ENCODE measurements at places on chromosomes 4 and X.

GRCh38 chr4:3421470-3421869, 20.3 kb upstream of the HGFAC start:
- no peak for DNase-seq

- DNase-seq, result no peak
Measured at GRCh38 chrX:72309297-72310071, 3.8 kb upstream of the CITED1 start.

DNA sequence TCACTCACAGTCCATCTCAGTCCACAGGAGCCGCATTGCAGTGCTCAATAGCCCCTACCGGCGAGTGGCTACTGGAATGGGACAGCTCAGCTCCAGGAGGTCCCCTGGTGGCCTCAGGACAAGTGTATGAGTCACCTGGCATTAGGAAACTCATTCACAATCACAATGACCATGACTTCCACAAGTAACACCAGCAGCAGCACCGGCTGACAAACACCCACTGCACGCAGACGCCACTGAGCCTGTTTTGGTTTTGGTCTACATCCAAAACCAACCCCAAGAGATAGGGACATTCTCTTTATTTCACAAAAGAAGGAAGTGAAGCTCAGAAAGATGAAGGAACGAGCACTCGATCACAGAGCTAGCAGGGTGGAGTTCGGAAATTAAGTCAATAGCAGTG, 8.1 kb downstream of the JAKMIP1 start:
- no peak for DNase-seq

DNA sequence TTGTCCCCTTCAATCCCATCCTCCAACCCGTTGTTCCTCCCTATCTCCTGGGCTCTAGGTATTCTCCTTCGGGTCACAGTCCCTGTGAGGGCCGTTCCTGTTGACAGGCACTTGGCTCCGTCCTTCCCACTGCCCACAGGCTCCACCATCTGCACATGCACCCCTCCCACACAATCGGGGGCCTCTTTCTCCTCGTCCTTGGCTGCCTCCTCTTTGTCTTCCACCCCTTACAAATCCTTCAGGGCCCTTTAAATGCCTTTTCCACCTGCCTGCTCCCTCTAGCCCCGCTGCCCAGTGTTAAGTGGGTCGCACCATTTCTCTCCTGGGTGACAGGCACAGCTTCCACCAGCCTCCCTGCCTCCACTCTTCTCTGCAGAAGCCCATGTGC, 2.7 kb upstream of the AVPR2 start:
- DNase-seq, result no peak

DNA sequence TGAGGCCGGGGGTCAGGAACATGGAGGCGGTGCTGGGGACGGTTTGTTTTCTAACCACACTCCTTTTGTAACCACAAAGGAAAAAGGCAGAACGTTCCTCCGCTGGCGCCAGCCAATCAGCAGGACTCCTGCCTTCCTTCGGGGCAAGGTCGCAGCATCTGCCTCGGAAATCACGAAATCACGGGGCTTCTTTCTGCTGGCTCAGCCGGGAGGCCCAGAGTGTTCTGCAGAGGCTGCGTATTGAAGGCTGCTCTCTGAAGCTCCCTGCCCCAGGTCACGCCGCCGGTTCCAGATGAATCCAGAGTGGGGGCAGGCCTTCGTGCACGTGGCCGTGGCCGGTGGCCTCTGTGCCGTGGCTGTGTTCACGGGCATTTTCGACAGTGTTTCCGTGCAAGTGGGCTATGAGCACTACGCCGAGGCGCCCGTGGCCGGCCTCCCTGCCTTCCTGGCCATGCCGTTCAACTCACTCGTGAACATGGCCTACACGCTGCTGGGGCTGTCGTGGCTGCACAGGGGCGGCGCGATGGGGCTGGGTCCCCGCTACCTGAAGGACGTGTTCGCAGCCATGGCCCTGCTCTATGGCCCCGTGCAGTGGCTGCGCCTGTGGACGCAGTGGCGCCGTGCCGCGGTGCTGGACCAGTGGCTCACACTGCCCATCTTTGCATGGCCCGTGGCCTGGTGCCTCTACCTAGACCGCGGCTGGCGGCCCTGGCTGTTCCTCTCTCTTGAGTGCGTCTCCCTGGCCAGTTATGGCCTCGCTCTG, 9.4 kb downstream of the TMEM187 start:
- DNase-seq, result peak; percentile 72

DNA sequence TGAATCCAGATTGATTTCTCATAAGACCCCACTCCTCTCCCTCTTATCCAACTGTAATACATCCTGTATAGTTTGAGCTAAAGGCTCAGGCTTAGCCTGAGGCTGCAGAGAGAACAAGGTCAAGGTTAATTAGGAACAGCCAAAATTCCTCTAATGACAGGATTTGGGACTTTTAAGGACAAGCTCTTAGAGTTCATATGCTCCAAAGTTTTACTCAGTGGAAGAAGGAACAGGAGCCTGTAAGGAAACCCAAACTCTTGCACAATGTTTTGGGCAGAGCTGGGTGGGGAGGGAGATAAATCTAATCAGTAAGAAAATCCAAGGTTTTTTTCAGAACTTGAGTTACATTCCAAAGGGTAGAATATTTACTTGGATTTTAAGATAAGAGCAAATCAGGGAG, 238.8 kb downstream of the QDPR start:
- DNase-seq, result no peak

DNA sequence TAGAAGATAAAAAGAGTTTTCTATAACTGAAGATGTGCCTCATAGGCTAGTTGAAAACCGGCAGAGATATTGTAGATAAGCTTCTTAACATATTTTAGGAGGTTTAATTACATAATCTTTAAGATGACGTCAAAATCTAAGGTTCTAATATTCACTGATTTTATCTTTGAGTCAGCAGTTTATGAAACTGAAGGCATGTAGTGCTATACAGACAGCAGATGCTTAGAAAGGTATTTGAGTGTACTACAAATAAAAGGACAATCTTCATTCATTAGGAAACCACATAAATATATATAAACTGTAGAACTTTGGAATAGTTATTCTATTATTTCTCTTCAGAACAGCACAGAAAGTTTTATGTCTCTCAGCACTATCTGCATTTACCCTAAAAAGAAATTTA, 504.8 kb downstream of the IL15 start:
- no peak for DNase-seq
